IMR-90 (cell line): ENCODE measurements at places on chromosomes 2 and 18. TPM values are rescaled to one million over a fixed set of nuclear protein-coding genes. Genes with fewer than 3 reads are reported as not detected.
A peak's percentile ranks its signal among the peaks of the same experiment; 100 is the strongest.

DNA sequence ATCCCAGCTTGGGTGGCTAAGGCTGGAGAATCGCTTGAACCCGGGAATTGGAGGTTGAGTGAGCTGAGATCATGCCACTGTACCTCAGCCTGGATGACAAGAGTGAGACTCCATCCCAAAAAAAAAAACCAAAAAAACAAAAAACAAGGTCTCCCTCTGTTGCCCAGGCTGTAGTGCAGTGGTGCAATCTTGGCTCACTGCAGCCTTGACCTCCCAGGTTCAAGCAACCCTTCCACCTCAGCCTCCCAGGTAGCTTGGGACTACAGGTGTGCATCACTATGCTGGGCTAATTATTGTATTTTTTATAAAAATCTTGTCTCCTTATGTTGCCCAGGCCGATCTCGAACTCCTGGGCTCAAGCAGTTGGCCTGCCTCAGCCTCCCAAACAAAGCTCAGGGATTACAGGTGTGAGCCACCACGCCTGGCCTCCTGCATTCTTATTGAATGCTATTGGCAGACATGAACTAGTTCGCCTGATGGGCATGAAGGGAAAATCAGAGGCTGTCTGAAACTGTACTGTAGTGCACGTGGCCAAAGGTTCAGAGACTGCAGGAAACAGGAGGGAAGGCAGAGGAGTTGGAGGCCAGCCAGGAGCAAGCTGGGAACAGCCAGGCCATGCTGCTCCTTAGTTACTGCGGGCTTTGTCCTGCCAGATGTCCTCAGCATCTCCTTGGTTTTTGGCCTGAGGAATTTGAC is 16.0 kb upstream of the ASXL2 start:
- H3K27me3 ChIP-seq = peaks cover 2% of the 10 kb centered on the region; the same call in 1 of the 2 replicates
- peak; percentile 56 for DNase-seq
- H3K36me3 ChIP-seq = no peaks in the 10 kb centered on the region
- H3K4me3 ChIP-seq = no peak overlapping the region

DNA sequence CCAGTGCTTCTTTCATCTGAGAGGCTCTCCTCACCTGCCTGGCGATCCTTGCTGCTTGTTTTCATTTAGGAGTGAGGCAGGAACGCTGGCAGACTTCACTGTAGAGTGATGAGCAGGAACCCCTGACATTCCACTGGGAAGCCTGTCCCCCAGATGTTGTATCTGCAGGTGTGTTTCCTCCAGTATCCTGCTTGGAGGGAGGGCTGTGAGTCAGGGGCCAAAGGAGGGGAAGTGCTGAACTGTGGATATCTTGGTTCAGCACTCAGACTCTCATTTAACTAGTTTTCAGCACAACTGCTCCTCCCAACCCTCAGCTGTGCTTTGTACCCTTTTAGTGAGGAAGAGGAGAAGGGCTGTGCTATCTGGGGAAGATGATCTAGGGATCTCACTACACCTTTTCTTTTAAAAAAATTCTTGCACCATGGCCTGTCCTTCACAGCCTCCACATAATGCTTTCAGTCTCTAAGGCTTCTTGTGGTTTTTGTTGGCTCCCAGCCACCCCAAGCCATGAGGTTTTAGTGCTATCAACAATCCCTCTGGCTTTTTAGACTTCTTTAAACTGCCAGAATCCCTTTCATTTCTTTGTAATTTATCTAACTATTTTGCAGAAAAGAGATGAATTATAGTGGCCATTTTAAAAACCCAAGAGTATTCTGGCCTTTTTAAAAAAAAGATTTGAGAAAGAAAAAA is 11.2 kb downstream of the ANKAR start:
- no peak overlapping the region for H3K4me3 ChIP-seq
- no peak overlapping the region for H3K27ac ChIP-seq
- DNase-seq = peak; percentile 78
- H3K4me1 ChIP-seq = peaks cover 7% of the 10 kb centered on the region; the same call in 1 of the 2 replicates
- H3K27me3 ChIP-seq = no peaks in the 10 kb centered on the region

DNA sequence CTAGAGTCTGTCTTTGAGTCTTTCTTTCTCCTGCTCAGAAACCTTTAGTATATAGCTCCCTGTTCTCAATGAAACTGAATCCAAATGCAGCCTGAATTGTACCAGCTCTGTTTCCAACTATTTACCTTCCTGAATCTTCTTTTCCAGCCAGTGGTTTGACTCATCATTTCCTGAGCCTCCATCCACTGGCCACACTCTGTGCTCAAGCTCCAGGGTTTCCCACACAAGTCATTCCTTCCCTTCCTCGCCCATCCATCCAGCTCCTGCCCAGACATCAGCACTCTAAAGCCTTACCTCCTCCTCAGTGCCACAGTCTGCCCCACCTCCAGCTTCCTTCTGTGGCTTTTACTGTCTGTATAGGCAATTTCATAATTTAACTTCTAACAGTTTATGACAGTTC is 233.6 kb upstream of the RASGRP3 start:
- H3K4me3 ChIP-seq = no peak overlapping the region
- peak; percentile 90 for DNase-seq
- peaks cover 8% of the 10 kb centered on the region for H3K4me1 ChIP-seq
- peaks cover 12% of the 10 kb centered on the region for H3K36me3 ChIP-seq
- H3K27me3 ChIP-seq = no peaks in the 10 kb centered on the region
- peak overlapping the region; percentile 37 for H3K27ac ChIP-seq

HIBCH gene
- 8.8 and 15.6 TPM in 2 replicates for total RNA-seq
